ENCODE measurements at places on chromosomes 1 and 21.

DNA sequence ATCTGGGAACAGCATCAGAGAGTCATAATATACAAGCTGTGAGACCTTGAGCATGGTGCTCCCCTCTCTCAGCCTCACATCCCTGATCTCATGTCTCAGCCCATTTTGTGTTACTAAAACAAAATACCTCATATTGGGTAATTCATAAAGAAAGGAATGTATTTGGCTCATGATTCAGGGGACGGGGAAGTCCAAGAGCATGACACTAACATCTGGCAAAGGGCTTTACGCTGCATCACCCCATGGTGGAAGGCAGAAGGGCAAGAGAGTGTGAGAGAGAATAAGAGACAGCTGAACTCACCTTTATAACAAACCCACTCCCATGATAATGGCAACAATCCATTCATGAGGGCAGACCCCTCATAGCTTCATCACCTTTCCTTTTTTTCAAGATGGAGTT, 36.5 kb downstream of the RNASEL start:
- DNase-seq = no peak

- DNase-seq = no peak
Measured at GRCh38 chr21:45303091-45303615, 15.5 kb upstream of the POFUT2 start.

DNA sequence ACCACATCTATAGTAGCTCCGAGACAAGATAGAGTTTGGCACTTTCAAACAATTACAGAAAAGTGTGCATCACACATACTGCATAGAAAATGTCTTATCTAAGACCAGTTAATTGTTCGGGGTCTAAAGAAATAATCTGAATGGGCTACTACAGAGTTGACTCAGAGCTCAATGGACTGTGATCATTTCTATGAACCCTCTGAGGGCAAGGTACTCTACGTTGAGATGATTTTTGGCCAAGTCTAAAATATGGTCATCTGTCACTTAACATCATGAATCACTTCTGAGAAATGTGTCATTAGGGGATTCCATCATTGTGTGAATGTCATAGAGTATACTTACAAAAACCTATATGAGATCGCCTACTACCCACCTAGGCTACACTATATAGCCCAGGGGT, 123.5 kb downstream of the SLC44A5 start:
- no peak for DNase-seq

- no peak for DNase-seq
Measured at GRCh38 chr1:185232874-185233273, 75.9 kb downstream of the SWT1 start.

DNA sequence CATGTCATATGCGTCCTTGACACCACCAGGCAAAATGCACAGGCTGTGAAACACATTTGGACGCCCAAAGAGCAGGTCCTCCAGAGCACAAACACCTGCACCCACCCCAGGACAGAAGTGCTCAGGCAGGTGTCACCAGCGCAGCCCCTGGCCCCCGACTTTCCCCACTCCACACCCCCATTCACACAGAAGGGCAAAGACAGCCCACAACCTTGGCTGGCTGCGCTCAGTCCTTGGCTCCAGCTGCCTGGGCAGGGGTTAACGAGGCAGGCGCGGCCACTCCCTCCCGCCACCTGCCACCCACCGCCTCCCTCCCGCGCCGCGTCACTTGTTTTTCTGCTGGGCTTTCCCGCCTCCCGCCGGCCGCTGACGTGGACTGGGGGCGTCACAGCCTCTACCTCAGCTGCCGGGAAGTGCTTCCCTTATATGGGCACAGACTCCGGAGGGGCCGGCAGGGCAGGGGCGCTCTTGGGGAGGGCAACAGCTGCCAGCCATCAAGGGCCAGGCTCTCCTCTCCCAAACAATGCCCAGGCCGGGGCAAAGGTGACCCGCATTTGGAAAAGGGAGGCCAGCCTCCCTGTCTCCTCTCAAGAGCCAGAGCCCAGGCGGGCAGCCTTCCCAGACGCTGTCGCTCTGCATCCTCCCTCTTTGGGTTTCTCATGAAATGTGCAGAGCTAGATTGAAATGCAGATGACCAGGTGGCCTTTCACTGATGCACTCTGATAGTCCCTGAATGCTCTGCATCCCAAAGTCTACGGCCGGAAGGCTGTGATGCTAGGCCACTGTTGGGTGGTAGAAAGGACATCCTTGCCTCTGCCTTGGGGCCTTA, 14.8 kb upstream of the BTG2 start:
- peak; percentile 96 for DNase-seq

DNA sequence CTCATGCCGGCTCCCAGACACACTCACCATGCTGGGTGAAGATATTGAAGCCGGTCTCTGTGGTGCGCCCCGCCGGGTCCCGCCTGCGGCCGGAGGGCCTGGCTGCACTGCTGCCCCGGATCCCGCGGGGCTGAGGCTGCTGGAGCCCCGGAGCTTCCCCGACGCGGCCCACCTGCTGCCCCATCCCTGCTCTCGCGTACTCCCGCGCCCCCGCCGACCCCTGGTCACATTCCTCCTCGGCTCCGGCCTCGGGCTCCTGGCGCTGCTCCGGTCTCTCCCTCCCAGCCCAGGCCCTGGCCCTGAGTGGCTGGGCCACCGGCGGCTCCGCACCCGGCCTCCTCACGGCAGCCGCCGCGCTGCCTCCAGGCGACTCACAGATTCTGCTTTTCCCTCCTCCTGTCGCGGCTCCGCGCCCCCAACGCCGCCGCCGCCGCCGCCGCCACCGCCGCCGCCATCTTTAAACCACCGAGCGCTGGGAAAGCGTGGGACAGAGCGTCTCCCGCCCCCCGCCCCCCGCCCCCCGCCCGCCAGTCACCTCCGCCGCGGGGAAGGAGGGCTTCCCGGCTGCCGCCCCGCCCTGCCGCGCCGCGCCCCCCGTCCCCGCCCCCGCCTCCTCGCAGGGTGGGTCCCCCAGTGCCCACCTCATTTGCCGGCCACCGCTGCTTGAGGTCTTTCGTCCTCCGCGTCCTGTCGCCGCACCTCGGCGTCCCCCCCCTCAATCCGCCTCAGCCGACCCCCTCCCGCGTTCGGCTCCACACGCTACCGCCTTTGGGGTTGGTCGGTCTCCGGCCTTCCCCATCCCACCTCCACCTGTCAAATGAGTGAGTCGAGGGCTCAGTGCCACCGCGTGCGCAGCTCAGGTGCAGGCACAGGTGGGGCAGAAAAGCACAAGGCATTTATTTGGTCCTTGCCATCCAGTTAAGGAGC, at the start of gene ABL2:
Gene ABL2, minus strand, starts transcription at position 464 of the 927 bp plus-strand sequence. Its CDS starts 280 bp downstream, at position 184.
- DNase-seq = peak; percentile 16

- DNase-seq = no peak
Measured at GRCh38 chr1:107739651-107740050, 225.3 kb downstream of the VAV3 start.

GRCh38 chr1:151711951-151712350, 4.7 kb downstream of the CELF3 start:
- DNase-seq = no peak

- DNase-seq = no peak
Measured at GRCh38 chr1:225766967-225767633, 10.5 kb upstream of the SRP9 start.

GRCh38 chr1:85406081-85406480, 58.9 kb downstream of the DDAH1 start:
- no peak for DNase-seq

DNA sequence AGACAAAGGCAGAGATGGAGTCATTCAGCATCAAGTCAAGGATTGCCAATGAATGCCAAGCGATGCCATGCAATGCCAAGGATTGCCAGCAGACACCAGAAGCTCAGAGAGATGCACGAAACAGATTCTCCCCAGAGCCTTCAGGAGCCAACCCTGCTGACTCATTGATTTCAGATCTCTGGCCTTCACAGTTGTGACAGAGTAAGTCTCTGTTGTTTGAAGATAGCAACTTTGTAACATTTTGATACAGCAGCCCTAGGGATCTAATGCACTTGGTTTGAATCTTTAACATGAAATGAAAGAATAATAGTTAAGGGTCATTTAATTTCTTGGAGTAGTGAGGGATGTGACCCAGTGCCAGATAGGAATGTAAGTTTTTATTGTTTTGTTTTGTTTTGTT, 287.4 kb upstream of the RUNX1 start:
- no peak for DNase-seq

GRCh38 chr1:164707868-164708331, 148.9 kb downstream of the PBX1 start:
- no peak for DNase-seq

GRCh38 chr1:235068158-235069121, 60.2 kb downstream of the TOMM20 start:
- DNase-seq = no peak

- no peak for DNase-seq
Measured at GRCh38 chr1:110633646-110634030, 27.5 kb upstream of the KCNA2 start.

DNA sequence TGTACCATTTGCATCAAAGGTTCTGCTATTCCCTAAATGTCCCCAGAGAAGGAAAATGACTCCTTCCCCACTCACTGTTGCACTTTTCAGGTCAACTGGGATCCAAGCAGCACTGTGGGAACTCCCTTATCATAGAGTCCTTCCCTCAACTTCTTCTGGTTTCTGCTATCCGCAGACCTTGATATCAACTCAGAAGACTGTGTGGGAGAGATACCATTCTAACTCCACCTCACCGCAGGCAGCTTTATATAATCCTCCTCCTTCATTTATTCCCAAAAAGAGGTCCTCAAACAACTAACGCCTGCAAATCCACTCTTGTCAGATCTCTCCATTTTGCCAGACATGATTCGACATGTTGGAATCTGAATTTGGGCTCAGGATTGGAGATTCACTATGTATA, 27.3 kb downstream of the LHX9 start:
- no peak for DNase-seq

GRCh38 chr1:19044975-19045831, 88.7 kb upstream of the IFFO2 start:
- no peak for DNase-seq

DNA sequence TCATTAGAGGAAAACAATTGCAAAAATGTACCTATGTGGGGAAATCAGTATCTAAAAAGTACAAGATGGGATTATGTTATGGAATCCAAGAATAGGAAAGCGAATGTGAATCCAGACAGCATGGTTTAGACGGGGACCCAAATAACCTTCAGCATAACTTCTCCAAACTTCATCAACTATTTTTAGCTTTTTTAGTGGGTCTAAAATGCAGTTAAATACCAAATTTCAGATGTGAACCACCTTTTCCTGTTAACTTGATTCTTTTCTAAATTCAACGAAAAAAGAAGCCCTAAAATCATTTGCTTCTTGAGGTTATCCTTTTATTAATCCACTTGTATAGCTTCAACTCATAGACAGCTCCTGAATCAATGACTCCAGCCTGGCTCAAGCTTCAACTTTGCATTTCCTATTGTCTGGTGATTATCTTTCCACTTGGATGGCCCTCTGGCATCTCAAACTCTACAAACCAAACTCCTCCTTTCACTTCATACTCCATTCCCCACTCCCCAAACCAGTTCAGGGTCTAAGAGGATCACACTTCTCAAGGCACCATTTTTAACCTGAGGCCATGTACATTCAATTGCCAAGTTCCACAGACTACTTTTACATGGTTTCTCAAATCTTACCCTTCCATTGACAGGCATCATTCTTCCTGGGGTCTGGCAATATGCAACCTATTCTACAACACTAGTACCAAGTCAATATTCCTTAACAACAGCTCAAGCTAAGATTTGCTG, 7.4 kb downstream of the ERRFI1 start:
- no peak for DNase-seq

DNA sequence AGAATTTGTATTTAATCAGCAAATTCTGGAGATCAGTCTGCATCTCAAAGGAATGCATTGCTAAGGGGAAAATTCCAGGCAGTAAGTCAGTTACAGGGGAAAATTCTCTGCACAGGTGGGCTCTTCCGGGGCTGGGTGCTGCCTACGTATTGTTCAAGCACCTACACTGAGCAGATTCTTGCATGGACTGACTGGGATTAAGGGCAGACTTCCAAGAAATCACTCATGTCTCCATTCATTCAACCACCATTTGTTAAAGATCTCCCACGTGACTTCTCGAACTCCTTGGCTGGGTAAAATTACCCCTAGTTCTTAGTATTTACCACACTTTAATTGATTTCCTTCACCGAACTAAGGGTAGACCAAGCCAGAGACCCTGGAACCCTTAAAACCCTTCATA, 28.2 kb upstream of the KCNE1 start:
- no peak for DNase-seq

- no peak for DNase-seq
Measured at GRCh38 chr21:45401054-45401518, 3.9 kb upstream of the COL18A1 start.

DNA sequence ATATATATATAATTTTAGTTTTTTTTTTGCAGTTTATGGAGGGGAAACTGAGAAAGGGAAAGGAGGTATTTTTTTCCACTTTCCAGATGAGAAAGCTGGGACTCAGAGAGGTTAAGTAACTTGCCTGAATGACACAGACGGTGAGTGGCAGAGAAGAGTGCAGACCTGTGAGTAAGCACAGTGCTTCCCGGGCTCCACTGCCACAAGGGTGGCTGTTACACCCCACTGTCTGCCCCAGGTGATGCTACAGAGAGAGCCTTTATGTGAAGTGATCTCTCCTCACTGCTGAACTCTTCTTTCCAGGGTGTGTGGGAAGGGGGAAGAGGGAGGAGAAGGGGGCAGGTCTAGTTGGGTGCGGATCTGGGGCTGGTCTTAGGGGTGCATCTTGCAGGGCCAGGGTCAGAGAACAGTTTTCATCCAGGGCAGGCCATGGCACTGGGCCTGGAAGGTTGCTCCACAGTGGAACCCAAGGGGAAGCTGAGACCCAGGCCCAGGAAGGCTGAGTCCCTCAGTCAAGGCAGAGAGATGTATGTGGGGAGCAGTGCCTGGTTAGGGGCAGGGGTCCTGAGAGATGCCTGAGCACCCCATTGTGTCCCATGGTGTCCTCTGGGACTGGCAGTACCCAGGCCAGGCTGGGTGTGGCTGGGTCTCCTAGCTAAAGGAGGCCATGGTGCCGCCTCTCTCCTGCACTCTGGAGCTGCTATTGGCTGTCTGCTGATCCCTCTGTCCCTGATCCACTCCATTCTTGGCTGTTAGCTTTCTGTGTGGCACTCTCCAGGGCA, 357.5 kb downstream of the PTPRU start:
- DNase-seq = no peak

- DNase-seq = no peak
Measured at GRCh38 chr1:108570128-108570527, 10.2 kb downstream of the EEIG2 start.

DNA sequence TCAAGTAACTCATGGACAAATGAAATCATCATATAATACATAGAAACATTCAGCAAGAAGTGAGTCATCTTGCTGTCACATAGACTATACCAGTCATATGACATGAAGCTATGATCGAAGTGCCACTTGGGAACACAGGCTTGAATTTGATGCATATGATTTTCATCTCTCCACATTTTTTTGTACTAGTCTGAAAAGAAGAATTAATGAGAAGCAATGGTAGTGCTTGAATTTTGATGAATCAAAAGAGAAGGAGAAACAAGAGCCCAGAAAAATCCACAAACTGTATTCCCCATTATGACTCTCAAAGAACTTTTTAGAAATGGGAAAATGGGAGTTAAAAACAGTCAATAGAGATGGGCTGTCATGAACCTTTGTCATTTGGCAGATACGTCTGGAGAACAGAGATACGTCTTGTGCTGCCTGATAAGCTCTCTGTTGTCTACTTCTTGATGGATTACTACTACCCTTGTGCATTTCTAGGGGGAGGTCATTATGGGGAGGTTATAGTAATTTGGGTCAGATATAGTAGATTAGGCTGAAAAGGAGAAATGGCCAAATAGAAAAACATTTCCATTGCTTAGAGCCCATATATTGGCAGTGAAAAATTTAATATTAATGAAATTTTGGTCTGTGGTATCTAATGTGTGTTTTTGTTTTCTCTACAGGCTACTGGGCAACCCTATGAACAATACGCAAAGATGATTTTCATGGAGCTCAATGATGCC, 8.0 kb upstream of the LEPR start:
- DNase-seq = no peak

- DNase-seq = no peak
Measured at GRCh38 chr1:153374071-153374470, 1.4 kb downstream of the S100A12 start.

Measured in activated CD4-positive, CD25-positive, alpha-beta regulatory T cell (primary cell).